ENCODE measurements at places on chromosomes 1 and 21. TPM values are rescaled to one million over a fixed set of nuclear protein-coding genes. Genes with fewer than 3 reads are reported as not detected.

The ARHGEF16 gene
- total RNA-seq = 90.2 TPM

The MAN1C1 gene
- total RNA-seq = 2.7 TPM

The AADACL3 gene
- not detected for total RNA-seq

The TMEM35B gene
- total RNA-seq = 19.3 TPM

The CYP4Z1 gene
- total RNA-seq = not detected

The LCE2A gene
- total RNA-seq = not detected

The TDRD5 gene
- total RNA-seq = 2.4 TPM

The KRTAP21-2 gene
- total RNA-seq = not detected

DNA sequence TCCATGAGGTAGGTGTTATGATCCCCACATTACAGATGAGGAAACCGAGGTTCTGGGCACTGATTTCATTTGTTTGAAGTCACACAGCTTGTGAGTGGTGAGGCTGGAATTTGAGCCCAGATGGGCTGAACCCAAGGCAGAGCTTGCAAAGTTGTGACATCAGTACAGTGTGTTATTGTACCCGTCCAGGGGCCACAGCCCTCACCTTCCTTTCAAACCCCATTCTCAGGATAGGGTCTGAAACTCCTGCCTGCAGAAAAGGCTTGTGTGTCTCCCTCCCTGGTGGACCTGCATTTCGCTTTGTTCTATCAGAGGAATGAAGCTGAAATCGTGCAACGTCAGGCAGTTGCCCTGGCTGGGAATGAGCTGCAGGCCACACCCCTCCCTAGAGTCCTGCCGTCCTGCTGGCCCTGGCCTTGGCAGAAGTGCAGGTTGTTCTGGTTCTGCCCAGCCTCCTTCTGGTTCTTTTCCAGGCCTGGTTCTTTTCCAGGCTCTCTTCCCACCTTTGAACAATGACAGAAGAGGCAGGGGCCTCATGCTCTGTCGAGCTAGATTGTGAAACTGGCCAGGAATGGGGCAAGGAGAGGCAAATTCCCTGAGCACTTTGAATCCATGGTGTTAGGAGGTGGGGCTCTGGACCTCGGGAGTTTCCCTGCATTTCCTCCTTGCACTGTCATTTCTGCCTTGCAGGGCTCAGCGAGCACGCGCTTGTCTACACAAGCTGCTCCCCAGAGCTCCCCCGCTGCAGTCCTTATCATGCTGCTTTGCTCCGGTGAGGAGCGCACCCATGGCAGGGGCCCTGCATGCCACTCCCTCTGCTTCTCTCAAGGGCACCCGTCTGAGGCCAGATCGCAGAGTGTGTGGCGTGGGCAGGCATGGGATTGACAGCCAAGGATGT lies 8.2 kb upstream of the MYOM3 start:
- peak; percentile 77 for DNase-seq

- peak; percentile 60 for DNase-seq
Measured at GRCh38 chr1:19240673-19241538, 10.4 kb downstream of the EMC1 start.

DNA sequence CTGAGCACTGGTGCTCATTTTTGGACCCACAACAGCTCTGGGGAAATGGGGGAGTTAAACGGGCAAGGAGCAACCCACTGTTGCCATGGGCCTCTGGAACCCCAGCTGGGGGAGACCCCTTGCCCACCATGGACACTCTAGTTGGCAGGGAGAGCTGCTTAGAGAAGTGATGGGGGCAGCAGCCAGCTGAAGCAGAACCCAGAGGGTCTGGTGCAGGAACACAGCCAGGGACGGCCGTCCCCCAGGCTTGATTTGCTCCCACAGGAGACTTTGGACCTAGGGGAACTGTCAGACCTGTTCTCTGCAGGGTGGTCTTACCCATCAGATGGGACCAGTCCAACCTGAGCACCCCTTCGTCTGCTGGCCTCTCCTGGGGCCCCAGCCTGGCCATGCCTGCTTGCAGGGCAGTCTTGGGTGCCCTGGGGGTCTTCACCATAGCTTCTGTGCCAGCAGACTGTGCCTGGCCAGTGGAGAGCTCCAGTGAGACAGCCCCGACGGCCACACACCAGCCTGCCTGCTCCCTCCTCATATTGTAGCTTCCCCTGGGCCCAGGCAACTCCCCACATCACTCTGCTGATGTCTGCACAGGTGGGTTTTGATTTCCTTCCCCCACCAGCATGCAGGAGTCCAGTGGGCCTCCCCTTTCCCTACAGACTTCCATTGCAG lies 11.3 kb downstream of the SPATC1L start:
- DNase-seq = peak; percentile 12

DNA sequence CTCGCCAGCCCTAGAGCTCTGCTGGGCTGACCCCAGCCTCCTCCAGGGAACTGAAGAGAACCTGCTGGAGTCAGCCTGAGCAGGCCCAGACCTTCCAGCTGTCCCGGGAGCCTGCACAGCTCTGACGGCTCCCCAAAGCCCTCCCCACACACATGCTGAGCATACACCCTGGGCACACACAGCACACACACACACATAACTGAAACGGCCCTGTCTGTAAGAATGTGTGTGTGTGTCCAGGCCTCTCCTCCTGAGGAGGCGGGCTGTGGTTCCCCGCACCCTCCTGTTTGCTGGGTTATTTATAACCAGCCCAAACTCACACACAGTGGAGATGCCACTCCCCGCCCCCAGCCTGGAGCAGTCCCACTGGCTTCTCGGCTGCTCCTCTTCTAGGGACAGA lies 20.2 kb downstream of the SDC3 start:
- no peak for DNase-seq

DNA sequence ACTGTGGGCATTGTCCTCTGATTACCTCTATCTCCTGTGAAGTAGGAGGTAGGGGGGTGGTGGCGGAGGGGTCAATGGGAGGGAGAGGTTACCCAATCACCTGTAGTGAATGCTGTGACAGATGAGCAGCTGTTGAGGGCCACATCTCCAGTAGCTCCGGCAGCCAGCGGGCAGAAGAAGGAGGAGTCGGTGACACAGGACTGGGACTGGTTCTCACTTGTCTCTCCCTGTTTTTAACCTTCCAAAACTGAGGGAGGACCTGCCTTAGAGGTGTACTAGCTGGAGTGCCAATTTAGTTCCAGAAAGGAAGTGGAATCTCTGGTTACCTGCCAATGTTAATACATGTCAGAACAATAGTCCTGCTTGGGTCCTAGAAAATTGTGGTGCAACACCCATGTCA lies 56.2 kb upstream of the ENAH start:
- DNase-seq = no peak

DNA sequence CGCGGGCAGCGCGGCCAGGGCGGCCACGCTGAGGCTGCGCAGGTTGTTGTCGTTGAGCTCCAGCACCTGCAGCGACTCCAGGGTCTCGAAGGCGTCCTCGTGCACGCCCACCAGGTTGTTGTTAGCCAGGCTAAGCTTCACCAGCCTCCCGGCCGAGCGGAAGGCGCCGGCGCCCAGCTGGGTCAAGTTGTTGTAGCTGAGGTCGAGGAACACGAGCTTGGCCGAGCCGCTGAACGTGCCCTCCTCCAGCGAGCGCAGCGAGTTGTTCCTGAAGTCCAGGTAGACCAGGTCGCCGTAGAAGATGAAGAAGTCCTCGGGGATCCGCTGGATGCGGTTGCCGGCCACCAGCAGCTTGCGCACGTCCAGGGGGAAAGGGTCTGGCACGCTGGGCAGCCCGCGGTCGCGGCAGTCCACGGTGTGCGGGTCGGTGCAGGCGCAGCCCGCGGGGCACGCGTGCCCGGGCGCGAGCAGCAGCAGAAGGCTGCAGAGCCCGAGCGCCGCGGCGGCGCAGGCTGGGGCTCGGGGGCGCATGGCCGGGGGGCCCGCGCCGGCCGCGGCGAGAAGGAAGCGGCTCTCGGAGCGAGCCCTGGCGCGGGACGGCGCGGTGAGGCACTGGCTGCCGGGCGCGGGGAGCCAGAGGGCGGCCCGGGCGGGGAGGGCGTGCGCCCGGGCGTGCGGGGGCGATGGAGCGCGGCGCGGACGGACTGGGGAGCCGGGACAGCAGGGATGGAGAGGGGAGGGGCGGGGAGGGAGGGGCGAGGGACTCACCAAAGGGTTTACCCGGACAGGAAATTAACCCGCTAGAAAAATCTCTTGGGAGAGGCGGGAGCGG lies 524 bp downstream of the LRRC38 start:
- DNase-seq = no peak

DNA sequence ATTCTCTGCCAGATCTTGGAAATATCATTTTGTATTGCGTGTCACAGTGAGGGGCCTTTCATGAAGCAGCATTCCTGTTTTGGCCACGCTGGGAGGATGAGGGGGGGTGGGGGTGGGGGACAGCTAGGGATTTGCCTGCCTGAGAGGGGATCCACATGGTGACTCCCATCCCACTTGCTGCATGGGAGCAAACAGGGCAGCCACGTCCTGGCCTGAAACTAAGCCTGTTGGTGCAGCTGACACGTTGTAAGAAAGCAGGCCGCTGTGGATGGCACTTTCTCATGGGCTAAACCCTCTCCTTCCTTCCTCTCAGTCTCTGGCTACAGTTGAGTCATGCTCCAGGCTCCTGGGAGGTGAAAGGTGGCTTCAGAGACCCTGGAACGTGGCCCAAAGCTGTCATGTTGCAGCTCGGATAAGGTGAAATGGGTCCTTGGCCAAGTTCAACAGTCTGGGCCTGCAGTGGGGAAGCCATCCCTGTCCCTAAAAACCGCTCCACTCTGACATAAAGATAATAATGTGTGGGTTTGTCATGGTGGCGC lies 346.7 kb upstream of the VAMP3 start:
- DNase-seq = no peak

- no peak for DNase-seq
Measured at GRCh38 chr1:206021626-206022365, 1.9 kb downstream of the CTSE start.

GRCh38 chr1:103525114-103525606 lies 339 bp upstream of the RNPC3 start:
- DNase-seq = no peak

- DNase-seq = no peak
Measured at GRCh38 chr1:223179786-223180185, 36.7 kb upstream of the TLR5 start.

- no peak for DNase-seq
Measured at GRCh38 chr1:119188926-119189325, 48.5 kb upstream of the WARS2 start.

DNA sequence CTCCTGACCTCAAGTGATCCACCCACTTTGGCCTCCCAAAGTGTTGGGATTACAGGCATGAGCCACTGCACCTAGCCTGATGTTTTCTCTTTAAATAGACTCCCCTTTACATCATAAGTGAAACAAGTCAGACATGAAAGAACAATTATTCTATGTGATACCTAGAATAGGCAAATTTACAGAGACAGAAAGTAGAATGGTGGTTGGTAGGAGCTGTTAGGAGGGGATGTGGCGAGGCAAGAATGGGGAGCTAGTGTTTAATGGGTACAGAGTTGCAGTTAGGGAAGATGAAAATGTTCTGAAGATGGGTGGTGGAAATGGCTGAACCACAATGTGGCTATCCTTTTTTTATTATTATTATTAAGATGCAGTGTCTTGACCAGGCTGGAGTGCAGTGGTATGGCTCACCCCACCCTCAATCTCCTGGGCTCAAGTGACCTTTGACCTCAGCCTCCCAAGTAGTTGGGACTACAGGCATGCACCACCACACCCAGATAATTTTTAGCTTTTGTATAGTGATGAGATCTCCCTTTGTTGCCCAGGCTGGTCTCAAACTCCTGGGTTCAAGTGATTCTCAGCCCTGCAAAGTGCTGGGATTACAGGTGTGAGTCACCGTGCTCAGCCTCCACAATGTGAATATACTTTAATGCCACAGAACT lies 28.4 kb downstream of the ELF3 start:
- no peak for DNase-seq

DNA sequence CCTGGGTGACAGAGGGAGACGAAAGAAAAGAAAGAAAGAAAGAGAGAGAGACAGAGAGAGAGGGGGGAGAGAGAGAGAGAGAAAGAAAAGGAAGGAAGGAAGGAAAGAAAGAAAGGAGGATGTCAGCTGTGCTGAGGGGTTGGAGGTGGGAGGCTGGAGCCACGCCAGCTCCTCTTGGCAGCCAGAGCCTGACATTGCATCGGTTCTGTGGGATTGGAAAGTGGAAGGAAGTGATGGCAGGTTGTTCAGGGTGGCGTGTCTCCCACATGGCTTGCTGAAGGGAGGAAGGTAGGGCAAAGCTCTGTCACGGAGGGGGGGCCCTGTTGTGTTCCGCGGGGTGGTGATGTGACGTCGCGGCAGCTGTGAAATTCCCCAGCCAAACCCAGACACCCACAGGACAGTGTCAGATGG lies 30.7 kb downstream of the EIF2D start:
- no peak for DNase-seq

GRCh38 chr1:39981945-39982344 lies 27.0 kb downstream of the MFSD2A start:
- peak; percentile 27 for DNase-seq

DNA sequence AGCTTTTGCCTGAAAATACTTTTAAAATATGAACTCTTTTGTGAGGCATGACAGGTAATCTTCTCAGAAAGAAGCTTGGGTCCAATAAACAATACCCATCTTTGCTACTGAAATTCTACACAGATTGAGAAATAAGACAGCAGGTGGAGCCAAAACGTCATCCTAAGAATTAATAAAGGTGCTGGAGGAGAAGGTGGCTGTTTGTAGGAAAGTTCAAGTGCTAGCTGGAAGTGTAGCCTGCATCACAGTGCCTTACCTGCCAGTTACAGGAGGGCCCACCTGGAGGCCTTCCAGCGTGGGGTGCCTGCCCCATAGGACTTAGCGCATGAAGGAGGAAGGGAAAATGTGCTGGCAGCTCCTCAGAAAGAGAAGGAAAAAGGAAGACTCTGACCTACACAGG lies 93.7 kb downstream of the TTC3 start:
- no peak for DNase-seq

DNA sequence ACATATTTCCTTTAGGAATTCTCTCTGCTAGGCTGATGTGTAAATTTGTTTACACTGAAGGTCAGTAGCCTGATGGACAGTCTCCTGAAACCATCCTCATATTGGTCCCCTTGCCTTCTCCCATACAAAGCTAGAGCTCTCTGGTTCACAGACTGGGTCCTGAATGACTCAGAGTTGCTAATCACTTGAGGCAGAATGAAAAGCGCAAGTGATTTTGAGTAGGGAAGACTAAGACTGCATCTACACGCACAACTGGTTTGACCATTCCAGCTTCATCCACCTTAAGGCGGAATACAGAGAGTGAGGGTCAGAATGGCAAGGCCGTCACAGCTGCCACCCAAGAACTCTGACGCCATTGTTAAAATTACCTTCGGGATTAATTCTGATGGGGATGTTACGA lies 70.2 kb upstream of the KIF26B start:
- no peak for DNase-seq

GRCh38 chr1:71193153-71193552 lies 112.3 kb upstream of the ZRANB2 start:
- DNase-seq = no peak

Data from colonic mucosa (tissue), 4 donors.